Esophagus mucosa (tissue), 1 donor: ENCODE measurements at places on chromosomes 2 and 18. TPM values are rescaled to one million over a fixed set of nuclear protein-coding genes. Genes with fewer than 3 reads are reported as not detected.

Gene GCG
- not detected for total RNA-seq

Gene SMAD7
- total RNA-seq = 3.7 TPM

Gene ADAM23
- total RNA-seq = 16.3 TPM

Gene KIAA2012
- total RNA-seq = not detected

Gene CYRIA
- 1.3 TPM for total RNA-seq

Gene RAD51AP2
- 0.16 TPM for total RNA-seq

Gene SMCHD1
- 20.9 TPM for total RNA-seq

Gene CIB4
- total RNA-seq = not detected

Gene LMAN2L
- 4.7 TPM for total RNA-seq

Gene RAB6C
- total RNA-seq = not detected

Gene SCLY
- 8.9 TPM for total RNA-seq

Gene GDF7
- 0.32 TPM for total RNA-seq

Gene UPP2
- not detected for total RNA-seq

Gene NEB
- total RNA-seq = 1.7 TPM

Gene SERPINB5
- total RNA-seq = 213 TPM

Gene PLEKHB2
- 30.8 TPM for total RNA-seq

Gene SLC23A3
- total RNA-seq = 0.64 TPM

Gene DPY30
- 55.9 TPM for total RNA-seq

Gene KCNE4
- 0.12 TPM for total RNA-seq

Gene MLPH
- 5.3 TPM for total RNA-seq

Gene NOSTRIN
- 3.6 TPM for total RNA-seq

Gene BZW1
- total RNA-seq = 268 TPM

Gene TSGA10
- total RNA-seq = 2.8 TPM

Gene C1QL2
- not detected for total RNA-seq

Gene REG3G
- total RNA-seq = not detected

Gene SCG2
- total RNA-seq = 0.12 TPM

Gene DNAJC5G
- not detected for total RNA-seq

Gene CD8B
- total RNA-seq = not detected

Gene DNER
- 0.60 TPM for total RNA-seq

Gene ANKRD30BL
- total RNA-seq = not detected

Gene TFPI
- 9.1 TPM for total RNA-seq

Gene FER1L5
- 0.16 TPM for total RNA-seq

Gene ARHGEF4
- total RNA-seq = 41.8 TPM

Gene RELCH
- 54.4 TPM for total RNA-seq

Gene FSHR
- total RNA-seq = not detected

Gene MOCOS
- 16.0 TPM for total RNA-seq

Gene CYB5A
- total RNA-seq = 74.4 TPM

Gene HK2
- total RNA-seq = 37.4 TPM

Gene TLX2
- total RNA-seq = not detected

Gene SGPP2
- total RNA-seq = 57.1 TPM

Gene CFAP65
- total RNA-seq = not detected

Gene ALPP
- not detected for total RNA-seq

Gene FBXO48
- 1.00 TPM for total RNA-seq

Gene UGT1A6
- 11.2 TPM for total RNA-seq

Gene ZFP36L2
- total RNA-seq = 71.0 TPM

Gene TNFAIP6
- total RNA-seq = 0.20 TPM

Gene KIF5C
- 0.08 TPM for total RNA-seq

Gene ALK
- total RNA-seq = 0.04 TPM

Gene TWIST2
- total RNA-seq = 0.48 TPM

Gene RUFY4
- 0.12 TPM for total RNA-seq

Gene CTLA4
- total RNA-seq = 0.52 TPM
